ENCODE measurements at places on chromosomes 2 and 18.

DNA sequence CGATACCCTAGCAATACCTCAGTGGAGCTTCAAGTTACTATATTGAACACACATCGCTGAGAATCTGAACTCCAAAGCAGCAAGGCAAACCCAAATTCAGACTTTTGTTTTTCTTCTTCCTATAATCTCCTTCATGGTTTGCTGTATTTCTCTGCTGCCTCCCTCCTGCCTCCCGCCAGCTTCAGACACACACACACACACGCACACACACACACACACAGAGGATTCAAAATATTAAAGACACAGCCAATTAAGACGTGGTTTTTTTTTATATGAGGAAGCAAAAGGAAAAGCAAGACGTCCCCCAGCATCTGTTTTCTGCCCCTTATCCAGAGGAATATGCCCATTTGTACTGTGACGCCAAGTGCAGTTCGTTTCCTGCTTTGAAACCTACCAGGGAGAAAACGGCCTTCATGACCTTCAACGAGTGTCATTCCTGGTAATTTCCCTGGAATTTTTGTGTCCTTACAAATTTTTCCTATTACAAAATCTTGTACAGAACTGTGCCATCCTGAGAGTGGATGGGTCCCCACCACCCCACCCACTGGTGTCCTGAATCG lies 547.9 kb upstream of the ID2 start:
- no peak for DNase-seq

- DNase-seq: no peak
Observed at GRCh38 chr2:222888716-222889115, 27.9 kb downstream of the ACSL3 start.

DNA sequence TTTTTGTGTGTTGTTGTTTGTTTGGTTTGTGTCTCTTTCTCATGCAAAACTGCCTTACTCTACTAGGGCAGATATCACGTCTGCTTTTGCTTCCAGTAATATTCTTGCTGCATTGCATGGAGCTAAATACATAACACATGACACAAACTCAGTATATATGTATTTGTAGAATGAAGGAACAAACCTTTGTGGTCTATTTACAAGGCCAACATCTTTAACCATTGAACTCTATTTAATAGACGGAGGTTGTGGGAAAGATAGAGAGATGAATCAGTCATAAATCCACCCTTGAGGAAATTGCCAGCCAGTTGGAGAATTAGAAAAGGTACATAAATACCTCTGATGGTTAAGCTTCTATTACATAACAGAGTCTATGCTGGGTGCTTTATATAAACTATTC lies 26.0 kb upstream of the IL1RL1 start:
- DNase-seq: no peak

DNA sequence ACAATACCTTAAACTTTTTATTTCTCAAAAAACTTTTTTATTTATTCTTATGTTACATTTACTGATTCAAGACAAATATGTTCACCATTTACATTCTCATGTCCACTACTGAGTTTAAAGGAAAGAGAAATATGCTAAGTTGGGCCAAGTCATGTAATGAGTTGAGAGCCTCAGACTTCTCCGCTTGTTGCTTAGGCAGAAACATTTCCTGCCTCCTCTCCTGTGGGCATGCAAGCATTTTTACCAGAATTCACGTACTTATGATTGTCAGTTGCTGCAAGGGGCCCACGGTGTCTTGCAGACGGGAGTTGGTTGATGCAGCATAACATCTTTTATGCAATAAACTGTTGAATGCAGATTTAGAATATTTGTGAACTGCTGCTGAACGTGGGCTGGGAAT lies 51.8 kb downstream of the MYO1B start:
- no peak for DNase-seq

- DNase-seq: no peak
Observed at GRCh38 chr2:232456296-232457120, 555 bp downstream of the ALPI start.

GRCh38 chr2:169173876-169174275 lies 104.5 kb downstream of the DHRS9 start:
- no peak for DNase-seq

DNA sequence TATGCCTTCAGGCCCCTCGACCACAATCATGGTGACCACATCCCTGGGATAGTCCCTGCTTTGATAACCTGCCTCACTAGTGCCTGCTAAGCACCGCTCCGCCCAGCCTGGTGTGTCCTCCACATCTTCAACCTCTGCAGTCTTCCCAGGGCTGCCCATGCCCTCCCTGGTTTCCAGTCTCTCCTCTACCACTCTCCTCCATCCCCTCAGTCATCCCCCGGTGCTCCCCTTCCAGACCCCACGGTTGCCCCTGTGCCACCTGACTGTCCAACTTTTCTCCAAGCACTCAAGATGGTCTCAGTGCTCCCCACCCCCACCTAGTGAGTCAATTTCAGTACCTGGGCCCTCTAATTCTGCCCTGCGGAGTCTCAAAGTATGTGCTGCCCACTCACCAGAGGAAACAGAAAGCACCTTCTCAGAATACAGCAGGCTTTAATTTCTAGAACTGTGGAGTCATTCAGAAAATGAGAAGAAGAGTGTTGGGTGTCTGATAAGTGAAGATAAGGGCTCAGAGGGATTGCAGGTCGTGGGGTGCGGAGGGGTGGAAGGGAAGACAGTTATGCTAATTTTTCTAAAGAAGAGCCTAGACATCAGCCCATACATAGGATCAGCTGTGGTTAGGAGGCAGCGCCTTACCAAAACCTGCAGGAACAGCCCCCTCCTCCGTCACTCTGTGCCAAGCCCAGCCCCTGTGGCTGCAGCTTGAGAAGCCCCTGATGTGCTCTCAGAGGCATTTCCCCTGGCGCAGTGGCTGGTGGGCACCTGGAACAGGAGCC lies 53.6 kb upstream of the CAB39 start:
- DNase-seq: no peak

DNA sequence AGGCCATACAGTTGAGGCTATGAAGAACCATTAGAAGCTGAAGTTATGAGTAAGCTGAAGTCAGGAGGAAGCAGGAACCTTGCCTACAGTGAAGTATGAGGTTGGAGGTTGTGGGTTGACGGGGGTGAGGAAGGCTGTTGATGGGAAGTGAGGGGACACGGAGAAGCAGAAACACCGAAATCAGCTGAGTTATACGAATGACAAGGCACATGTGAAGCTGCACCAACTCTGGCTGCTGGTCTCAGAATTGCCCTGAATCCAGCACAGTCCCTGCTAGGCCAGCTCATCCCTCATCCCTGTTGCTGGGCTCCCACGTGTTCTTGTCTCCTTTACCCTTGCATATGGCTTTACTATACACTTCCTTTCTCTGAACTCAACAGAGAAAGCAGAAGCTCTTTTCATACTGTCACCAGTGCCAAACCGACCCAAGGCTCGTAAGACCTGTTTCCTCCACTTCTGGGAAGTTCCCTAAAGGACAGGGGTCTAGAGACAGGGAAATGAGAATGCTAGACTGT lies 9.2 kb upstream of the TMEM247 start:
- no peak for DNase-seq
